Cardiac septum (tissue), 1 donor: ENCODE measurements at places on chromosomes 16 and 17.

DNA sequence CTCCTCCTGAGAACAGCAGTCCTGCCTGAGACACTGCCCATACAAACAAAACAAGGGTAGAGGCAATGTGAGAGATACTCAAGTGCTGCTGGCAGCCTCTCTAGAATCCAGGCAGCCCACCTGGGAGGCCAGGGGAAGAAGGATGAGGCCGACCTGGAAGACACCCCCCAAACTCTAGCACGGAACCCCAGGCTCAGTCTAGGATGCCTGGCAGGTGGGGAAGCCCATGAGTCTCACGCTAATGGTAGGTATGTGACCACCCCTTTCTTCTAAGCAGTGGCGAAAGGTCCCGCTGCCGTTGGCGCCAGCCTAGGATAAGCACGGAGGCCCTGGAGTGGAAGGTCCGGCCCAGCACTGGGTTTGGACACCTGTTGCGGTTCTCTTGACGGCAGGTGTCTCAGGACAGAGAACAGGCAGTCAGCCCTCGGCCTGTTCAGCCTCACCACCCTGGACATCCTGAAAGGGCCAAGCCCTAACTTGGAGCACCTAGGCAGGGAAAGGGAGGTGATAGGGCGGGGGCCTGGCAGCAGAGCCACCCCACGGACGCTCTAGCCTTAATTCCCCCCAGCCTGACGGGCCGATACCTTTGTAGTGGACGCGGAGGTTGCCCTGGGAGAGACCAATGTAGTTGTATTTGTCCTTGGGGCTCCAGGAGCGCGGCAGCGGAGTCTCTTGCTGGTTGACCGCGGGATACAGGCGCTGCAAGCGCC lies 487 bp downstream of the RANBP10 start:
- DNase-seq, result no peak

DNA sequence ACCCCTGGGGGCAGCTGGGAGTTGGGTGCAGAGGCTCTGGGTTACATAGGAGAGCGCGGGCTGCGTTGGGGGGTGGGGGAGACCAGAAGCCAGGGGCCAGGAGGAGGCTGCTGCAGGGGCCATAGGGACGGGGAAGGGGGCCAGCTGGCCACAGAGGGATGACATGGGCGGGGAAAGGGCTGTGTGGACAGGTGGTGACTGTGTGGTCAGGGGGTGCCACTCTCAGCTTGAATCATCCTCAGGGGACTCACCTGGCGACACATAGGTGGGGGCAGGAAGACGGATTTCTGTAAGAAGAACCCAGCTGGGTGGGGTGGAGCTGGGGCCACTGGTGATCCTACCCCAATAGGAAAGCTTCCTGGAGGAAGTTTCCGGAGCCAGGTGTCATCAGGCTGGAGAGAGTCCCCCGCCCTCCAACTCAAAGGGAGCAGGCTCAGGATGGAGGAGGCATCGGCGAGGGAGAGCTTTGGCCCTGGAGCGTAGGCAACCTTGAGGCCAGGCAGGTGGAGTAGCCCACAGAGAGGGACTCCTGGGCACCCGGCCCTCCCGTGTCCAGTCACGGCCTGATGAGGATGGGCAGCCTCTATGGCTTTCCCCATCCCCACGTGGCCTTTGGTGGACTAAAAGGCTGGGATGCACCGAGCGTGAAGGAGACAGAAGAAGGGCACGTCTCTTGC lies 1.2 kb downstream of the TRPV3 start:
- no peak for DNase-seq

GRCh38 chr16:52521570-52521969 lies 25.4 kb downstream of the TOX3 start:
- no peak for DNase-seq

- DNase-seq, result peak; percentile 94
Measured at GRCh38 chr17:3667366-3668278, 756 bp downstream of the TAX1BP3 start.

GRCh38 chr17:12953156-12953555 lies 64.7 kb downstream of the ELAC2 start:
- no peak for DNase-seq

DNA sequence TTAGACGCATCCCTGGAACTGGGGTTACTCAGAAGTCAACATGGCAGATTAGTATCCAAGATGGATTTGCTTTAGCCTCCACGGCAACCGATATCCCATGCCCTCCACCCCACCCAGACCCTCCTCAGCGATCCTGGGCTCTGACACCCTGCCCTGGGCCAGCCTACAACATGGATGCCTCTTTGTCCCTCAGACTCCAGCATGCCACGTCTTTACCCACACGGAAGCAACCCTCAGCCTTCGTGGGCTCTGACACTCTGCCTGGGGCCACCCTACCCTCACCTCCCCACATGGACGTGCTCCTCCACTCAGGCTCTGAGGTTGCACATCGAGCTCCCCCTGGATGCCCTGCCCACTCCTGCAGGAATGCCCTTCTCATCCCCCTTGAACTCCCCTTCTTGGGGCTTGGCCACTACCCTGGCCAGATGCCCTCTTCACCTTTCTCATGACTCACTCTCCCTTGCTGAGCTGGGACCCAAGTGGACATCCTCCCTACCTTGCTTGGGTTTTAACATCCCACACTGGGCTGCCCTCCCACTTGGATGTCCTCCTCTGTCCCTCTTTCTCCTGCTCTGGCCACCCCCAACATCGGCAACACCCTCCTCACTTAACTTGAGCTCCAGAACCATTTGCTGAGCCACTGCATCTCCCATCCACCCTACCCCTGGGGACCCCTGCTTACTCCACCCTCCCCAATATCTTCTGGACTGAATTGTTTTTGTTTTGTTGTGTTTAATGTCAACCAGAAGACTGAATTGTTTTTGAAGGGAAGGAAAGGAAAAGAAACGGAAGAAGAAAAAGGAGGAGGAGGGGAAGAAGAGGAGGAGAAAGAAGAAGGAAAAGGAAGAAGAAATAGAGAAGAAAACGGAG lies 18.3 kb upstream of the TMEM92 start:
- DNase-seq, result peak; percentile 70

DNA sequence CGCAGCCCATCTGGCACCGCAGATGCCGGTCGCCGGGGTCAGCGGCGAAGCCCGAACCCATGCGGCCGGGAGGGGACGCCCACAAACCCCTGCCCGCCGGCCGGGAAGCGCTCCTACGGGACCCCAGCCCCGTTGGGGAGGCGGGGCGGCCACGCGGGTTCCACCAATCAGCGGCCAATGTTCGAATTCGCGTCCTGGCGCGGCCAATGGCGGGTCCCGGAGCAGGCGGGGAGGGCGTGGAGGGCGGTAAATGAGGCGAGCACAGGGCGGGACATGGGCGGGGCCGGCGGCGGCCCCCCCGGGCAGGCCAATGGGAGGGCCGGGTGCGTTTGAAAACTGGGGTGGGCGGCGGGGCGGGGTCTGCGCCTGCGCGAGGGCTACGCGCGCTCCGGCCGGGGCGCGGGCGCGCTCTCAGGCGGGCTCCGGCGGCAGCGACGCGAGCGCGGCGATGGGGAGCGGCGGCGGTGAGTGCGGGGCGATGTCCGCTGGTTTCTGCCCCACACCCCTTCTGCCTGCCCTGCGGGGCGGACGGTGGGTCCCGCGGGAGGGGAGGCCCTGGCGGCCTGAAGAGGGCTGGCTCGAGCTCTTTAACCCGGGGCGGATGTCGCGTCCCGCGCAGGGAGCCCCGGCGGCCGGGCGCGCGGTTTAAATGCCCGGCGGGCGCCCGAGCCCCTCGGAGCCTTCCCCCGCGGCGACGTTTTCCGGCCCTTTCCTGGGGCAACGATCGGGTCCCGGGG lies at the start of gene CCNF:
Gene CCNF (plus strand): TSS at position 414 of the 737 bp plus-strand sequence. CDS start 35 bp downstream, at position 449.
- DNase-seq, result peak; percentile 99

GRCh38 chr16:84503751-84504395 lies 586 bp downstream of the MEAK7 start:
- no peak for DNase-seq

GRCh38 chr17:2562162-2562858 lies 31.1 kb upstream of the PAFAH1B1 start:
- DNase-seq, result no peak
